ENCODE measurements at places on chromosomes 5 and 9.

GRCh38 chr9:15156241-15156640 lies 150.8 kb downstream of the TTC39B start:
- no peak for DNase-seq

GRCh38 chr9:11558043-11558442 lies 945.2 kb upstream of the PTPRD start:
- DNase-seq, result no peak

GRCh38 chr5:53970475-53970874 lies 339.9 kb downstream of the ARL15 start:
- peak; percentile 40 for DNase-seq

DNA sequence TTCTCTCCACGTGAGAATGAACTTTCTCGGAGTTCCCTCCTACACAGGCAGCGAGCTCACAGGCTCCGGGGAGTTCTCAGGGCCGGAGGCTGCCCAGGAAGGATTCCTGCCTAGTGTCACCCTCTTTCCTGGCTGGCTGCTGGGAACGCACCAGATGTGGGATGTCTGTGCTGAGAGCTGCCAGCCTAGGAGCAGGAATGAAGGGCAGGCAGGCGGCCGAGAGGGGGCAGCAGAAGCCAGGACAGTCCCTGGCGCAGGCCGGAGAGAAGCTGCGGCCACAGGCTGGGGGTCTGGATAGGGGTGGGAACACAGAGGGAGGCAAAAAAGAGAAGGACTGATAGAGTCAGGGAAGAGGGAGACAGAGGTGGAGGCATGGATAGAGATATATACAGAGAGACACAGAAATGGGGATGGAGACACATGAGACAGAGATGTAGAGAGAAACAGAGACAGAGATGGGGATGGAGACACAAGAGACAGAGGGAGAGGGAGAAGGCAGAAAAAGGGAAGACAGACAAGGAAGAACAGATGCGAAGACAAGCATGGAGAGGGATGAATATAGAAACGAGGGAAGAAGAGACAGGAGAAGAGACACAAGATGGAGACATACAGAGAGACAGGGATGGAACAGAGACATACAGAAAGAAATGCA lies 25.3 kb upstream of the ENHO start:
- DNase-seq, result peak; percentile 24

DNA sequence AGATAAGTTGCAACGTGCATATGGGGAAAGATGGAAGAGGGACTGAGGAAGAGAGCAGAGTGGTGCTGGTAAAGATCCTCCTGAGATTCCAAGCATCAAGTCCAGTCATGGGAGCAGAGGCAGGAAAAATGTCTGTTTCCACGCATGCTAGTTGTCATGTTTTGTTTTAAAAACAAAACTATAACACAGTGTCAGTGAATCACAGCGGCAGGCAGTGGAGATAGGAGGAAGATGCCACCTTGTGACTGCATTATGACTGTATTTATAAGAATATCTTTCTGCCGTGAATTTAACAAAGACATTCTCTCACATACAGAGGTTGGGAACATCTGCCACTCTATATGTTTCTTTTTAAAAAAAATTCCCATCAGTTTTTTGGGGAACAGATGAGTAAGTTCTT lies 3.7 kb upstream of the SVEP1 start:
- no peak for DNase-seq

DNA sequence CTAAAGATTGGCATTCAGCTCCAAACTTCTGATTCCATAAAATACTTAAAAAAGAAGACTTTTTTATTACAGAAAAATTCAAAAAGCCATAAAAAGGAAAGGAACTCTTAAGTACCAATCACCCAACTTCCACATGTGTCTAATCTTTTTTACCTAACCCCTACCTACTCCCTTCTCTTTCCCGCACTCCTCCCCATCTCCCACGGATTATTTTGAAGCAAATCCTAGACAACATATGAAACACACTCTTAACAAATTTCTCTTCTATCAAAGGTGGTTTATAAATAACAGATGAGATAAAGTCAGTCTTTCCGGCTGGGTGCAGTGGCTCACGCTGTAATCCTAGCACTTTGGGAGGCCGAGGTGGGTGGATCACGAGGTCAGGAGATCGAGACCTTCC lies 5.9 kb upstream of the DENND4C start:
- DNase-seq, result no peak

- DNase-seq, result no peak
These were observed 91.9 kb upstream of the PAPPA start for GRCh38 chr9:116061546-116062205.

DNA sequence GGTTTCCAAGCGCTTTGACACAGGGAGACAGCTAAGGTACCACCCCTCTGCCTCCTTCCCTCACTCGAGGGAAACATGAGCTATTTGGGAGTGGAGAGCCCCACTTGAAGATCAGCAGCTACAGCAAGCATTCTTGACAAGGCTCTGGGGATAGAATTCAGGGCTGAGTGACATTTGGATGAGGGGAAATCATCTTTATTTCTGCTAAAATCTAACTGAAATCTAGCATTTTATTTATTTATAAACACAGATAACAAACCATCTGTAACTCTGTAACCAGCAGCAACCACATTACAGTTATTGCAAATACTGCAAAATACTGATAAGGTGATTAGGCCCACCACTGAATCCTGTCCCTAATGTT lies 22.4 kb downstream of the RNF130 start:
- DNase-seq, result peak; percentile 93

DNA sequence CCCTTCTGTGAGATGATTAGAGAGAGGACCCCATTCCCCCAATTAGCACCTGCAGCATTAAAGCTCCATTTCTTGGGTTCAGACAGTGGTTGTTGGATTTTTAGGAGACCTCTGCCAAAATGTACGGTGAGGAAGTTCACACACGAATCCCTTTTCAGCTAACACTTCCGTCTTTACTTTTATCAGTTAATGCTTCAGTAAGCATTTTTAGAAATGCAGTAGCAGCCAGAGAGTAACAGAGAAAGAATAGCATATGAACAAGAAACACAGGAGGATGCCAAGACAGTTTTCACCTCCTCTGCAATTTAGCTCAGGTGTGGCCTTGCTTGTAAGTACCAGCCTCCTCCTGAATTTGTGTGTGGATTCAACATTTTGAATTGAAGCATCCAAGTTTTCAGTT lies 312.9 kb downstream of the ISL1 start:
- no peak for DNase-seq

DNA sequence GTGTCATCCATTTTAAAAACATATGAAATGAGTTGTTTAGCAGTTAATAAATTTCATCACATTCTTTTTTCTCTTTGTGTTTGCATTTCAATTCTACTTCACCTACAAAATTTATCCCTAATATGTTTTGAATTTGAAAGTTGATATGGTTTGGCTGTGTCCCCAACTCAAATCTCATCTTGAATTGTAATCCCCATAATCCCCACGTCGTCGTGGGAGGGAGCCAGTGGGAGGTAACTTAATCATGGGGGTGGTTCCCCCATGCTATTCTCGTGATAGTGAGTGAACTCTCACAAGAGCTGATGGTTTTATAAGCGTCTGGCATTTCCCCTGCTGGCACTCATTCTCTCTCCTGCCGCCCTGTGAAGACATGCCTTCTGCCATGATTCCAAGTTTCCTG lies 200.1 kb downstream of the EPB41L4A start:
- no peak for DNase-seq

GRCh38 chr5:133164759-133165158 lies 112.9 kb downstream of the HSPA4 start:
- DNase-seq, result no peak

- no peak for DNase-seq
These were observed 186.3 kb downstream of the RGS3 start for GRCh38 chr9:113649855-113650206.

GRCh38 chr5:81782811-81783210 lies 31.9 kb upstream of the SSBP2 start:
- DNase-seq, result no peak

- no peak for DNase-seq
These were observed 85.0 kb upstream of the ANKH start for GRCh38 chr5:14956423-14957046.

DNA sequence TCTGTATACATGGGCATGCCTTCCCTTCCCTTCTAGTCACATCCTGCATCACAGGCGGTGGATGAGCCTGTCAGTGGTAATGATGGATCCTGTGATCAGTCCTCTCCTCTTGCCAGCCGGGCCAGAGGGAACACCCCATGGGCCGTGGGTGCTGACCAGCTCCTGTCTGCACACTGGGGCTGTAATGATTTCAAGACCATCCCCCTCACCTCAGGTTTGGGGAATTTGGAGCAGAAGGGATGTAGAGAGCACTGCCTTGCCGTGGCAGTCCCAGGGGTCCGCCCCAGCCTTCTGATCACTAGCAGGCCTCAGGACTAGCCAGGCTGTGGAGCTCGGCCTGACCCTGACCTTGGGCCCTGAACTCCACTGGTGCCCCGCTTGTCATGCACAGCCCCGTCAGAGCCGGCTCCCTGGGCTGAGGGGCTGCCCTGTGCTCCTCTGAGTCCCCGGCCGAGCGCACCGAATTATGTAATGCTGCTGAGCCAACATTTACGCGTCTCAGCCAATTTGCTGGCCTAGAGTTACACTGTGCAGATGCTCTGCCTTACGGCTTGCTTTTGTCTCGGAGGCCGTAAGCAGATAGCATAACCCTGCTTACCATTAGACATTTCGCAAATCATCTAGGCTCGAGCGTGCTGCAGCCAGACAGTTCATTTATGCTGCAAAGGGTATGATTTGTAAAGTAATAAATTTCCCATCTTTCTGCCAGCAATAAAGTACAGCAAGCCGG lies 155.3 kb downstream of the MACROH2A1 start:
- no peak for DNase-seq

GRCh38 chr5:81402192-81402930 lies 8.4 kb upstream of the ACOT12 start:
- DNase-seq, result no peak

GRCh38 chr5:103487822-103488493 lies 74.6 kb downstream of the NUDT12 start:
- DNase-seq, result no peak

- no peak for DNase-seq
These were observed 137.3 kb upstream of the KIF2A start for GRCh38 chr5:62168506-62169281.

- no peak for DNase-seq
These were observed 158.5 kb upstream of the CLINT1 start for GRCh38 chr5:158017469-158017868.

DNA sequence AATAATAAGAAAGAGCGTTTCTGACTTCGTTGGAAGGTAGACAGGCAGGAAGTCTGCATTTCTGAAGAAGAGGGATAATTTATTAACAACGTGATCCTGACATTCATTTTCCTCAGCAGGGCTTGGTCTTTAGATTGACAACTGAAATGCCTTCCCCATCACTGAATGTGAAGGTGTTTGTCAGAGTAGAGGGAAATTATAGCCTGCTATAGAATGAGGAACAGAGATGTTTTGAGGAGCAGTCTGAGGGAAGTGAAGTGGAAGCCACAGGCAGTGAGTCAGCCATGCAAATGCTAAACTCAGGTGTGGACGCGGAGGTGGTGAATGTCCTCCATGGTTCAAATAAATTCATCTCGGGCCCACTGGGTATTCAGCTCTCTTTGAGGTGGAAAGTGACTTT lies 30.5 kb downstream of the C7 start:
- DNase-seq, result no peak

DNA sequence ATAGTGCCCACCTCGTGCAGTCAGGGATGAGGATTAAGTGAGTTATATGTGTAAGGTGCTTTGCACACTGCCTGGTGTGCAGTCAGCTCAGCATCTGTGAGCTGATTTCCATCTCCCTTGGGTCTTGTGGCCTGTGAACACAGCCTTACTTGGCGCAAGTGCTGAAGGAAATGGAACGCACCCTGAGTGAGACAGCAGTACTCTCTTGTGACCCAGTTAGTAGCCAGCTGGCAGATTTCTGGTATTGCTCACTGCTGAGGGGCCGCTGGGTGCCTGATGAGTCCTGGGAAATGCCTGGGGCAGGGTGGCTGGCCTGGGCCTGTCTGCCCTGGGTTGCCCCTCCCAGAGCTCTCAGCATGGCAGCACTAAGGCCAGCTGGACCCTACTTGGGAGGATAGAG lies 90.9 kb upstream of the BOD1 start:
- DNase-seq, result no peak

DNA sequence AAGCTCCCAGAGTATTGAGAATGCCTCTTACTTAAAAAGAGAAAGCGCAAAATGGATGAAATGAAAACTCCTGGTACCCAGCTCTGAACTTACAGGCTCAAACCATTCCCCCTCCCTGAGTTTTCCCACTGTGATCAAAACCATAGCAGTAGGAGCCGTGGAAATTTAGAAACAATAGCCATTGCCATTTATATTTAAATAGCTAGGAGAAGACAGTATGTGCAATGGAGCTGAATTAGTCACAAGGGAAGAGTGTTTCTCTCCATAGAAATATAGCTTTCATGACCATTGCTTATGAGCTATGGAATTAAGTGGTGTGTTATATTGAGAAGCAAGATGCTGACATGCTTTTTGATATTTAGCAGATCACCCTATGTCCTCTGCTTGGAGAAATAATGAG lies 84.6 kb downstream of the PCSK5 start:
- DNase-seq, result no peak

DNA sequence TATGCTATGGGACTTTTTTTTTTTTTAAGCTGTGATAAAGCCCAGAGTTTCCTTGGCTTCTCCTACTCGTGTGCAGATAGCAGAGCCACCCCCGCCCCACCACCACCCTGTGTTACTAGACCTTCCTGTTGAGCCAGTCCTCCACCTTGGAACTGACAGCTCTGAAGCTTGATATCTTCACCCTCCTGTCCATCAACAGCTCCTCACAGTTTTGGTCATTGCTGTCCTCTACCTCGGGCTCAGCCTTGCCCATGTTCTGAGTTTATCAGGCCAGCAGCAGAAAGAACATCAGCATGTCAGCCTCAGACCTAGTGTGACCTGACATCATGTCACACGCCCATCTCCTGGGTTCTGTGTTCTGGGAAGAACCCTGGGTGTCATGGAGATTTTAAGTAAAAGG lies 167.1 kb upstream of the RAI14 start:
- DNase-seq, result no peak

GRCh38 chr5:116395226-116395625 lies 179.4 kb downstream of the SEMA6A start:
- no peak for DNase-seq

DNA sequence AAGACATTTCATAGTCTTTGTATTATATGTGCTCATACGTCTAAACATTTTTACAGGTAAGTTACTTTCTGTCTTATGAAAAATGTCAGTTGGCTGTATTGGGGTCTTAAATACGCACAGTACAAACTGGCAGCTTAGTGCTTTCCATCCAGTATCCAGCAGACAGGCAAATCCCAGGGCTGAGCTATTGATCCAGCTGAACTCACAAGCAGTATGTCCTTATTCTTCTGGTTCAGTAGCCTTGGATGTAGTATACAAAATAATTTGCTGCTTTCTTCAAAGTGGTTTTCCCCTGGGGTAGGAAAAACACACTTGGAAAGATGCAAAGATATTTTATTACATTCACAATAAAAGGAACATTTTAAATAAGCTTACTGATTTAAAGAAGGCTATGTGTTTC lies 617.2 kb downstream of the NR2F1-AS1 start:
- DNase-seq, result no peak
